ENCODE measurements at places on chromosomes 16 and 17.

DNA sequence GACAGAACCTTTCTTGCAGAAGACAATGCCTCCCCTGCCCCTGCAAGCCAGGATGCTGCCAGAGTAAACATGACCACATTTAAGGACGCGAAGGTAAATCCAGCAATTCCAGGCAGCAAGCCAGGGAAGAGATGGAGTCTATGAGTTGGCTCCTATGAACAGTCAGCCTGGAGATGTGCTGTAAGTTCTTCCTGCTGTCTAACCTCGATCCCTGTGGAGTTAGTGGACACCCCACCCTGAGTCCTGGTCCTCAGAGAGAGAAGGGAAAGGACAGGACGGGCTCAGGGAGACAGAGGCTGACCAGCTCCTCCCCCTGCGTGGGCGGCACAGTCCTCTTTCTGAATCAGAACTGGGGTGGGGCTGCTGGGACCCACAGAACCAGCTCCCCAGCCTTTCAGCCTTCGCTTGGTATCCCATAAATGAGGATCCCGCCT lies 24.9 kb downstream of the CDC42EP4 start:
- no peak for DNase-seq

GRCh38 chr17:223723-224471 lies 42.4 kb upstream of the DOC2B start:
- no peak for DNase-seq

DNA sequence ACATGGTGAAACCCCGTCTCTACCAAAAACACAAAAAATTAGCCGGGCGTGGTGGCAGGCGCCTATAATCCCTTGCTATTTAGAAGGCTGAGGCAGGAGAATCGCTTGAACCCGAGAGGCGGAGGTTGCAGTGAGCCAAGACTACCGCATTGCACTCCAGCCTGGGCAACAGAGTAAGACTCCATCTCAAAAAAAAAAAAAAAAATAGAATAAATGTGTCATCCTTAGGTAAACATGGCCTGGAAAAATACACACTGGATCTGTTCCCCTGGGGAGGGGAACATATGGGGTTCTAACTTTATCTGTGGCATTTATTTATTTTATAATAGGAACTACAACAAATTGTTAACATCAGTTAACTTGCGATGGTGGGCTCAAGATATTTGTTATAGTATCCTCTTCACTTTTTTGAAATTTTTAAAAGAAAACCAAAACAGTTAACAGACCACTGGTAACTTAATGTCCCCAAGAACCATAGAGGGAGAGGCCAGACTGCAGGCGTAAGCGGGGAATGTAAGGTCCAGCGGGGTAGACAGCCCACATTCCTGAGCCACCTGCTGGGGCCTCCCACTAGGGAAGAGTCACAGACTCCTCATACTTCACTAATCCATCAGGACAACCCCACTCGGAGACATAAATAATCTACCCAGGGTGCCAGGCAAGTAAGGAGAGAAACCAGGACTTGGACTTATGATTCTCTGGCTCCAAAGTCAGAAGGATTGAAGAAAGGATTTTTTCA lies 12.5 kb upstream of the TXNDC11 start:
- no peak for DNase-seq

DNA sequence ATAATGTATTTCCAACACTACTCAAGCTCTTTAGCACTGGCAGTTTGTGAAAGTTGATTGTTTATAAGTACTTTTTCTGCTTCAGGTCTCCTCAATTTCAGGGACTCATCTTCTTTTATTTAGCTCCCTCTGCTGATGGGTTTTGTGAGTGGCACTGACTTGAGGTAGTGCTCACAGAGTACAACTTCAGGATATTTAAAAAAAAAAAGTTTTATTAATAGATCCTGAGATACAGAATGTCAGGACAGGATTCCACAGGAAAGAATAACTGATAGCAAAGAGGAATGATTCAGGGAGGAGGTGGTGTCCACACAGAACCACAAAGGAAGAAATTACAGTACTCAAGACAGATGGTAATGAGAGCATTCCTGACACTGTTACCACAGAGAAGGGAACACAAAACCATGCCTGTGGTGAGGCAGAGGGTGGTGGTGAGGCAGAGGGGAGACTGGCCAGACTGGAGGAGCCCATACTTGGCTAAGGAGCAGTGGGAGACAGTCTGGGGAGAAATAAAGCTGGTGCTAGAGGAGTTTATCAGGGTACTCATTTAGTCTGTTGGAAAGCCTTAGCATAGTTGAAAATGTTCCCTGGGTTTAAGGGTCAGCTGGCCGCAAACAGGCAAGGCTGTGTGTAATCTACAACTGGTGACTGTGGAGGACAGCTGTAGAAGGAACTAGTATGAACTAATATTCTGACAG lies 63.7 kb downstream of the SPAG9 start:
- no peak for DNase-seq

DNA sequence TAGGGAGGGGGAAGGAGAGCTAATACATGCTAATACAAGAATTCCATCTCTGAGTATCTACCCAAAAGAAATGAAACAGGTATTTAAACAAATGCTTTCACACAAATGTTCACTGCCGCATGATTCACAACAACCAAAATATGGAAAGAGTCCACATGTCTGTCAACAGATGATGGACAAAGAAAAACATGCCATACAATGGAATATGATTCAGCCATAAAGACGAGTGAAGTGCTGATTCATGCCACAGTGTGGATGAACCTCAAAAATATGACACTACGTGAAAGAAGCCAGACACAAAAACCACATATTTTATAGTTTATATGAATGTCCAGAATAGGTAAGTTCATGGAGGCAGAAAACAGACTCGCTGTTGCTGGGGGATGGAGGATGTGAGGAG lies 321.4 kb downstream of the FOXL1 start:
- no peak for DNase-seq

GRCh38 chr17:45965812-45966211 lies 33.2 kb upstream of the STH start:
- no peak for DNase-seq

GRCh38 chr17:10151667-10152496 lies 46.5 kb downstream of the GAS7 start:
- DNase-seq: no peak

DNA sequence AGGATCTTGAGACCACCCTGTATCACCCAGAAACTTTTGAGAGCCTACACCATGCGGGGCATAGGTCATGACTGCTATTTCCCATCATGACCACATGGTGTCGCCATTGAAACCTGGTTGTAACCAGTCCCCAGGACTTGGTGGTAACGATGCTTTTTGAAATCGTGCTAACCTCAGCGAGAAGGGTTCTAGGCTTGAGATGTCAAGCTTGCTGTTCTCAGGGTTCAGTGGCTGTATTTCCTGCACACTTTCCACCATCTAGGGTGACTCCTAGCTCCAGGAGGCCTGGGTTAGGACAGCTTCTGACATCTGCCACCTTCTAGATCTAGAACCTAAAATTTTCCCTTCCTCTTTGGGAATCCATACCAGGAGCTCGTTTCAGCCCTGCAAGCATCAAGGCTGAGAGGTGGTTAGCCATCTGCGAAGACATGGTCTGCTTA lies 13.0 kb upstream of the SPNS3 start:
- DNase-seq: no peak

GRCh38 chr16:62870554-62870953 lies 834.3 kb upstream of the CDH8 start:
- DNase-seq: no peak

DNA sequence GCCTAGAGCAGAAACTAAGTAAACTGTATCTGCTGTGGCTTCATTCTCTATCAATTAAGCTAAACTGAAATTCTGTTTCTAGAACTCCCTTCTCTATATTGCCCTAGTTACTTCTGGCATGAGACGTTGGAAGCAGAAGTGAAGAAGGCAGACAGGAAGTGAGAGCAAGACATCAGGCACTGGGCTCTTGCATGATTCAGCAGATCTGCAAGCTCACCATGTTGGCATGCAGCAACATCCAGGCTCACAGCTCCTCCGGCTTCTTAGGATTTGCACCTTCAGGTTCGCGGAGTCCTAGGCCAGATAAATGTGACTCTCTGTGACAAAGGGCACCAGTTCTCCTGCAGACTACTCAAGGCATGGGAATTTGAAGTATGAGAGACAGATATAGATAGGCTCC lies 148.3 kb downstream of the CDH8 start:
- no peak for DNase-seq

- DNase-seq: no peak
Observed at GRCh38 chr16:77700846-77701245, 21.5 kb upstream of the NUDT7 start.

DNA sequence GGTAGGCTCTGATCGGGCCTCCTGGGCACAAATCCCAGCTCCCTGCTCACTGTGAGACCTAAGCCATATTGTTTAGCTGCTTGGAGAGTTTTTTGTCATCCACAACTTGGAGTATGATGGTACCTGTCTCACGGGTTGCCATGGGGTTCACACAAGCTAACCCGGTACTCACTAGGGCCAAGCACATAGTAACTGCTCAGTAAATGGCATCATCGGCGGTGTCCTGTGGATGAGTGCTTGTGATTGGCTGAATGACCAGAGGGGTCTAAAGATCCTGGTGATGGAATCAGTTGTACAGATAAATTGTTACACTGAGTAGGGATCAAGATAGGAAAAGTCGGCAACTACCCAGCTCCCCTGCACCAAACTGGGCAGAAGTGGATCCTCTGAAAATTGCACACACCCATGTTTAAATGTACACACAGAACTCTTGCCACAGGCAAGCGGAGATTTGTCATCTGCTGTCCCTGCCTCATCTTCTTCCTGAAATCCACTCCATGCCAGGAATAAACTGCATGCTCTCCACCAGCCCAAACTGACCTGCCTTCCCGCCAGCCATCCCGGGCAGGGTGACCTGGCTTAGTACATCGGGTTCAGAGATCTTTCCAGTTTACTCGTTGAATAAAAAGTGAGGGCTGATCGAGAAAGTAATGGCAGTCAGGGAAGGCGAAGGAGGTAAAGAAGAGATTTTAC lies 6.5 kb downstream of the MAPT start:
- DNase-seq: no peak

DNA sequence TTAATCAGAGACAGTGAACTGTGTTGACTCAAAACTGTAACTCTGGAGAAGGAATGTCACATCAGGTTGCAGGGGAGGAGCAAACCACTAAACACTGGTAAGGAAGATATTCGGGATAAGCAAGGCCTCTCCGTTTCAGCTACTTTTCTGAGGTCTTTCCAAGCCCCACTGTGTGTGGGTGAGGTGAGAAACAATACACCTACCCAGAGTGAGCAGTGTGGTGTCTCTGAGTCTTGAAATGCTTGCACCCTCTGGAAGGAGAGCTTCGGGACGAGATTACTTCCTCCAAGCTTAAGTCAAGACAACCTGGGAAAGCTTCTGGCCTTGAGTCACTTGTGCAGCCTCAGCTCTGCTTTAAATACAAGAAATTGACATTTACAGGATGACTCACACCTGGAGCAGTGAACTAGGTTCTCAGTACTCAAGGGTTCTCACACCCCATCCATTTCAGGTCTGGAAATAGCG lies 2.5 kb upstream of the MAP3K14 start:
- DNase-seq: no peak

DNA sequence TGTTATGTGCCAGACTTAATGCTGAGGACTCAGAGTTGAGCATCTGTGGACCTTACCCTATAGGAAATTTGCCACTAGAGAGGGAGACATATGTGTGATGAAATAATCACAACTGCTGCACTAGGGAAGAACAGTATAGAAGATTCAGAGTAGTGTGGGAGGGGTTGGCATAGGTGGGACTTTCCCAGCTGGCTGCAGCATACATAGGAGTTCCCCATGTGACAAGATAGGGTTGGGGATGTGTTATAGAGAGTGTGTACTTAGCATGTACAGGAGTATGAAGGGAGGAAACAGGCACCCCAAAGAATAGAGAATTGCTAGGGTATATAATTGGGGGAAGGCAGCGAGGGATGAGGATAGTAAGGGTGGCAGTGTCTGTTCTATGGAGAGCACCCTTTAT lies 2.9 kb downstream of the NUP93 start:
- DNase-seq: no peak

DNA sequence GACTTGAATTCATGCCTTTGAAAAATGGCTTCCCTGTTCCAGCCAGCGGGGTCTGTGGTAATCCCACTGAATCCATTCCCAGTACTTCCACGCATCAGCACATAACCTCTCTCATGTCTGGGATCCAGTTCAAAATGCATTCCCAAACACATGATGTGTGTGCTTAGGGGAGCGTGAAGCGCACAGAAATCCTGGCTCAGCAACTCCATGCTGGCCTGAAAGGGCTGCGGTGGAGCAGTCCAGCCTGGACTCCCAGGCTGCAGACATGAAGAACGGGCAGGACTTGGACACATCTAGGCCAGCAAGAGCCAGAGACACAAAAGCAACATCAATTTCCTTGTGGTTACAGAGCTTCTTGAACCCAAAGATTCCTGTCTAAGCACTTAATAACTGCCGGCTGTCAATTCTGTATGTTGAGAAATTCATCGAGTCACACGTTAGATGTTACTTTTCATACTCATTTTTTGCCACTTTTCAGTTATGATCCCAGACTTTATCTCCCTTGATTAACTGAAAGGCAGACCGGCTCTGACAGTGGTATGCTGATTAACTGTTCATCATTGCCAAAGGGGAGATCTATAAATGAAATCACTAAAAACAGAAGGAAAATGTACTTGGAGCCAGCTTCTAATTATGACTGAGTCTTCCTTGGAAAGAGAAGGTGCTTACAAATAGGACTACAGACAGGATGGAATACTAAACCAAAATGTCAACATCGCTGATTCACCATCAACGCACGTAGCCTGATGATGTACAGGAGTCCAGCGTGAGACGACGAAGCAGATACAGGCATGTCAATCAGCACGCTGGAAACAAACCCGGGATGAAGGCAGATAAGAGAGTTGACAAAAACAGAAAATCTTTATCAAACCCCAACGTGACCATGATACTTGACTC lies 23.0 kb downstream of the NSMCE1 start:
- no peak for DNase-seq

GRCh38 chr17:18070861-18071340 lies 16.8 kb upstream of the DRG2 start:
- no peak for DNase-seq

- no peak for DNase-seq
Observed at GRCh38 chr17:44308320-44308818, at the start of gene RUNDC3A. RUNDC3A (plus strand) TSS chr17:44308601; CDS start chr17:44308833, 232 bp downstream.

DNA sequence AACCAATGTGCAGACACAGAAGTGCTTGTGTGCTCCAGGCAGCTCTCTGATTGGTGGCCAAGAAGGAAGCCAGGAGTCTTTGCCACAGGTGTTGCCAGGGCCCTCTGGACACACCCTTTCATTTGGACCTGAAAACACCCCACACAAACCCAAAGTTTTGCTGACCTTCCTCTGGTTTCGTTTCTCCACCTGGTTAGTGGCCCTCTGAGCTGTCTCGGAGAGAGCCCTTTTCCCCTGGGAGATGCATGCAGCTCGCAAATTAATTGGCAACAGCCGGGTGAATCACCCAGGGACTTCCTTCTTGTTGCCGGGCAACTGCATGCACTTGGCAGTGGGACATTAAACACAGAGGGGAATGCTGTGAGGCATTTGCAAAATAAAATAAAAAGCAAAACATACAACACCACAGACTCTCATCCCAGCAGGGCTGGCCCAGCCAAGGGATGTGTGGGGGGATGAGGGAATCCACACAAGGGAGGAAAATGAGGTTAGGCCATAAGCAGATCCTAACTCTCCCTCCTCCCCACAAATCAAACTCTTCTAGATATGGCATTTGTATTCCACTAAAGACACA lies 286.6 kb downstream of the SOX9 start:
- no peak for DNase-seq

- no peak for DNase-seq
Observed at GRCh38 chr17:57752031-57752905, 7.2 kb upstream of the CCDC182 start.

Data from cortex of kidney (tissue), 1 donor.